CD4-positive, alpha-beta T cell treated with Interleukin-10 for 1 hour (primary cell): ENCODE measurements at places on chromosomes 4 and X.

DNA sequence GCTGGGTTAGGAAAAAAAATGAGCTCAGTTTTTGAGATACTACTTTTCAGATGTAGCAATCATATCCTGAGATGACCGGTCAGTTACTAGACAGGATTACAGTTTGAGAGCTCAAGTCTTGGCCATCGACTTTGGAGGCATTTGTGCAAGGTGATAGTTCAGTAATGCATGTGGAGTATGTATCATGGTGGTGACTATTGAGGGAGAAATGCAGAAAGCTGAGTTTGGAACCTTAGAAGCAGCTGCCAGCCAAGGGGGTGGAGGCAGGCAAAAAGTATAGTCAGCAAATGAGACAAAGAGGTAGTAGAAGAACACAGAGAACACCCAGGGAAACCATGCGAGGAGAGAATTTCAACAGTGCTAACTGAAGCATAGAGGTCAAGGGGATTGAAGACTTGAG is 48.7 kb upstream of the SLC4A4 start:
- DNase-seq = no peak

DNA sequence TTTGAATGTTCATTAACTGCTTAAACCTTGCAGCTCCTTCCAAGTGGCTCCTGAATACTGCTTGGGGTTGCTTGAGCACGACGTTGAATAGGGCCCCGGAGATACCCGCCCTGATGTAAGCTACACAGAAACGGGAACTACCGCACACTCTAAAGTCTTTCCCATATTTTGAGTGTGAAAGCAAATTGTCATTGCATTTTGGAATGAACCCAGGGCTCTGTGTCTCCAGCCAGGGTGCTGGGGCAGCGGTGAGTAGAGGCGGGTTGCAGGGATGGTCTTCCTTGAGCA is 59.4 kb upstream of the HELT start:
- no peak for DNase-seq

DNA sequence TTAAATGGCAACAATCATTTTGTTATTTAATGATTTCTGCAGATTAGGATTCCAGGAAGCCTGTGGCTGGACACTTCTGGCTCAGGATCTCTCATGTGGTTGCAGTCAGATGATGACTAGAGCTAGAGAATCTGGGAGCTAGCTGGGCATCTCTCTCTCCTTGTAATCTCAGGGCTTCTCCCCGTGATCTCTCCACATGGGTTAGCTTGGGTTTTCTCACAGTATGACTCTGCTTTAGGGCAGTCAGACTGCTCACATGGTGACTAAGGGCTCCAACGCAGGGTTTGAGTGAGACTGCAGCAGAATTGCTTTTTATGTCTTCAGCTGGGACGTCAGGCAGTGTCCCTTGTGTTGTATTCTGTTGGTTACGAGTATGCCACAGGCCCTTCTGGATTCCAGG is 361.4 kb downstream of the CBLL2 start:
- no peak for DNase-seq

DNA sequence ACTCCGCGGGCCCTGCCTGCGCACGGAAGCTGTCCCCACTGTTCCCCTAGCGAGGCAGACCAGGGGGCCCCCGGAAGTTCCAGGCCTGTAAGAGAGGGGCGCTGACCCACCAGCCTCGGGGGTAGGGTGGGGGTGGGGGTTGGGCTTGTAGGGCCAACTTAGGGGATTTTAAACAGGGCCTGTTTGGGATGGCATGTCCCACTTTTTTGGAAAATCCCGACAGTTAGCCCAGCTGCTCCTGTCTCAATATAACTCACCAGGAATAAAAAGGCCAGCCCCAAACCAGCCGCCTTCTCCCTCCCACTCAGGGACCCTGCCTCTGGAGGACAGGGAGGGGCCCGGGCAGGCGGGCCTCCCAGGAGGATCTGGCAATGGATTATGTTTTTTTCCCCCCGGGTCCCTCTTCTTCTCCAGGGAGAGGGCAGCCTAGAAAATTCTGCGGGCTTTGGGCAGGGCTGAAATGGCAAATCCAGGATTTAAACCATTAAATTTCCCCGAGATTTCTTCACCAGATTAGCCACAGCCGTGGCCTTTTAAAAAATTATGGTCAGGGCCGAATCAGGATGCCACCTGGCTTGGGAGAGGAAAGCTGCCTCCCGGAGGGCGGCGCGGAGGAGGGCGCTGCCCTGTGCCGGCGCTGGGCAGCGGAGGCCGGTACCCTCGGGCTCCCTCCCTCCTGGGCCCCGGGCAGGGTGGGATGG is 957 bp downstream of the PPP2R2C start:
- no peak for DNase-seq

DNA sequence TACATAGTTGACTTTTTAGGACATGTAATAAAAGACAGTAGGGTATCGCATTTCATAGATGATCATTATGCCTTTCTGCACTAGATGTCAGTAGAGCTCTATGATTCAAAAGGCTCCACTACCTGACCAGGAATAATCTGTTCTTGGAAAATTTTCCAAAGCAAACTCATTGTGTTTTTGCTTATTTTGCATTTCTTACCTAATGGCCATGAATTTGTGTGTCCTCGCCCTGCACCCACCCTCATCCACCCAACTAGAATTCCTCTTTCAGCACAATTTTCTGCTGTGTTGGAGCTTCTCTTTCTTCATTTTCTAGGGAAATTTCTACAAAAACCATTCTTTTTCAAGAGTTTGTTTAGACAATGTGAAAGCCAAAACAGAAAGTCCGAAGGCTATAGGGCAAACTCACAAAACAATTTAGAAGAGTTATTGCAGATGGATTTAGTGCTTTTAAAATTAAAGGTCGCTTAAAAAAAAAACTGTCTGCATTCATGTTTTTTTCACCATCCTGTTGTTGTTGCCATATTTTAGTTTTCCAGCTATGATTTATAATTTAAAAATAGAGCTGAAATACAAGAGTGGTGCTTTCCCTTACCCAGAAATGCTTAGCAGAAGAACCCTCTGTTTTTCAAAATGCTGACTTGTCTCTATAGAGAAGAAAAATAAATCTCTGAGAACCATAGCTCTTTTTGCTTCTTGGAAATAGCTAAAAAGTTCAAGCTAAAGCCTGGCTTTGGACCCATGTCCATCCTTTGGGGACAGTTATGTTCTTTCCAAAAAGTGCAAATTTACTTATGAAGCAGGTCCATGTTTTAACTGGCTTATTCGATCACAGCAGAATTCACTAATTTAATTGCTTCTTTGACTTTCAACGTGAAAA is 183.7 kb downstream of the SPATA18 start:
- DNase-seq = no peak

DNA sequence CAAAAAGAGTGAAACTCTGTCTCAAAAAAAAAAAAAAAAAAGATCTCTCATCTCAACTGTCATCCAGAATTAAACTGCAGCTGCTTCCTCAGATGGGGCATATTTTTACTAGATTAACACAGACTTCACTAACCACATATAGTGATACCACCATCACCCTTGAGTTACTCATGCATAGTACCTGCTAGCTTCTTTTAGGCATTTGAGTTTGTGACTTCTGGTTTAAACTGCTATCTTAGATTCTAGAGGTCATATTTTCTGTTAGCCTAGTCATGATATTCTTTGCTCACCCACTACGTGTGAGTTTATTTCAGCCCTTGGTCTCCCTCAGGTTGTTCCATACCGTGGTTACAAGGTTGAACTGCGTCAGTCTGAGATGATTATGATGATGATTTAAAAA is 154.9 kb upstream of the BMP3 start:
- DNase-seq = no peak

DNA sequence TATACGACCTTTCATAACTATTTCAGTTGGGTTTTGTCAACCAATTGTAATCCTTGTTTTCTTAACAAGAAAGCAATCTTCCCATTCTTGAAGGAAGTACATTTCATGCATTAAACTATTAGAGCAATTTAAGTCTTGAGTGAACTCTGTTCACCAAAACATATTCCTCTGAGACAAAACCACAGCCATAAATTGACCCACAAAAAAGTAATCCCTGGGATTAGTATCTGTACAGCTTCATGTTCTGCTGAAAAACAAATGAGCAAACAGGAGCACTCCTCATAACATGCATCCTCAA is 207.0 kb upstream of the PDE5A start:
- no peak for DNase-seq

DNA sequence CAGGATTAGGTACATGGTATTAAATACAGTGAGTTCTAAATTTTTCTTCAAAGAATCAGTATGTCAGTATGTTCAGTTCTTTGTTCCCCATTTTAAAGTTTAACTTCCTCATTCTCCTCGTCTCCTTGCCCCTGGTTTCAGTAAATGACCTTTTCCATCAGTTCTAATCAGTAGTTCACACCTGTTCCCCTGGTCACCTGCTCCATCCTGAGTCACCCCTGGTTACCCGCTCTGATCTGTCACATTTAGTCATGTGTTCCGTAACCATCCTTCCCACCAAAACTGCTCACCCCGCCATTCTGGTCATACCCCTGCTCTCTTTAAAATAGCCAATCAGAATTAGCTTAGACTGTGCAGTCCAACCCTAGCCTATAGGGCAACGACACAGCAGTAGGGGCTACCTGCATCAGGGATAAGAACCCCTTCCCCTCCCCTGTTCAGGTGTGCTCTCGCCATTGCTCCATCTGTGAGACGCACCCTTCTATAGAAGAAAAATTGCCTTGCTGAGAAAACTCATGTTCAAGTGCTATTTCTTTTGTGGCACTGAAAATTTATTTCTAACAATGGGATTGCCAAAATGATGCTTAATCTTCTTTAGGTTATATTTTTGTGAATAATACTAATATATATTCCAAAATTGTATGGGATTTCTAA is 181.3 kb downstream of the OR13H1 start:
- no peak for DNase-seq

GRCh38 chr4:96523611-96524010 is 683.7 kb downstream of the PDHA2 start:
- no peak for DNase-seq

- no peak for DNase-seq
These were observed 646.6 kb upstream of the PITX2 start for GRCh38 chr4:111269439-111269838.

GRCh38 chrX:101450085-101450484 is 35.2 kb upstream of the ARMCX4 start:
- DNase-seq = no peak

- DNase-seq = no peak
These were observed 406.0 kb downstream of the INPP4B start for GRCh38 chr4:142440093-142440492.
